Right cardiac atrium (tissue), 5 donors: ENCODE measurements at places on chromosomes 11 and 22. TPM values are rescaled to one million over a fixed set of nuclear protein-coding genes. Genes with fewer than 3 reads are reported as not detected.

CSRP3 gene
- 1,691 TPM for total RNA-seq

OR4S1 gene
- not detected for total RNA-seq

HNRNPUL2 gene
- 29.3 TPM for total RNA-seq

SYCE3 gene
- total RNA-seq, result not detected

OR5D18 gene
- total RNA-seq, result not detected

IGLL5 gene
- total RNA-seq, result not detected

TEX54 gene
- not detected for total RNA-seq

CDON gene
- total RNA-seq, result 32.2 TPM

CCDC89 gene
- 0.59 TPM for total RNA-seq

GRIA4 gene
- not detected for total RNA-seq

OR2AG2 gene
- total RNA-seq, result not detected

LRRC74B gene
- not detected for total RNA-seq

LINC01488 gene
- 0.14 TPM for total RNA-seq

NAP1L4 gene
- 147 TPM for total RNA-seq

SLC22A12 gene
- not detected for total RNA-seq

GP1BB gene
- not detected for total RNA-seq

MYO7A gene
- total RNA-seq, result 8.6 TPM

OR6T1 gene
- total RNA-seq, result not detected

KCNJ5 gene
- total RNA-seq, result 30.0 TPM

UBQLN3 gene
- not detected for total RNA-seq

PKDREJ gene
- total RNA-seq, result 0.09 TPM

NAV2 gene
- total RNA-seq, result 7.9 TPM

OR52H1 gene
- not detected for total RNA-seq

C11orf91 gene
- not detected for total RNA-seq

MEI1 gene
- 0.64 TPM for total RNA-seq

OLFML1 gene
- 12.3 TPM for total RNA-seq

TRIM21 gene
- 9.3 TPM for total RNA-seq

TIMP3 gene
- 524 TPM for total RNA-seq

C11orf97 gene
- total RNA-seq, result not detected

TYR gene
- total RNA-seq, result not detected

OR51B4 gene
- total RNA-seq, result not detected

MLC1 gene
- total RNA-seq, result not detected

KCNQ1 gene
- 44.2 TPM for total RNA-seq

C22orf15 gene
- 0.21 TPM for total RNA-seq

RPS19BP1 gene
- 75.5 TPM for total RNA-seq

PLXNB2 gene
- total RNA-seq, result 95.9 TPM

OR8A1 gene
- total RNA-seq, result not detected

KCNE3 gene
- 5.0 TPM for total RNA-seq

SCT gene
- 1.2 TPM for total RNA-seq

OR8J3 gene
- not detected for total RNA-seq

SERPIND1 gene
- total RNA-seq, result 0.74 TPM

TBX10 gene
- not detected for total RNA-seq

OR4C13 gene
- not detected for total RNA-seq
